ENCODE measurements at places on chromosomes 4 and X. TPM values are rescaled to one million over a fixed set of nuclear protein-coding genes. Genes with fewer than 3 reads are reported as not detected.

Gene FAM47A
- total RNA-seq = not detected

Gene TRPC5OS
- total RNA-seq = not detected

Gene DMP1
- not detected for total RNA-seq

Gene FATE1
- total RNA-seq = 0.67 TPM

Gene ASMT
- not detected for total RNA-seq

Gene SMIM10L2A
- total RNA-seq = 0.97 TPM

Gene CDKL2
- 0.70 TPM for total RNA-seq

Gene PITX2
- 1.0 TPM for total RNA-seq

Gene BMP3
- total RNA-seq = not detected

Gene NUDT11
- total RNA-seq = not detected

Gene AADAT
- 2.0 TPM for total RNA-seq

DNA sequence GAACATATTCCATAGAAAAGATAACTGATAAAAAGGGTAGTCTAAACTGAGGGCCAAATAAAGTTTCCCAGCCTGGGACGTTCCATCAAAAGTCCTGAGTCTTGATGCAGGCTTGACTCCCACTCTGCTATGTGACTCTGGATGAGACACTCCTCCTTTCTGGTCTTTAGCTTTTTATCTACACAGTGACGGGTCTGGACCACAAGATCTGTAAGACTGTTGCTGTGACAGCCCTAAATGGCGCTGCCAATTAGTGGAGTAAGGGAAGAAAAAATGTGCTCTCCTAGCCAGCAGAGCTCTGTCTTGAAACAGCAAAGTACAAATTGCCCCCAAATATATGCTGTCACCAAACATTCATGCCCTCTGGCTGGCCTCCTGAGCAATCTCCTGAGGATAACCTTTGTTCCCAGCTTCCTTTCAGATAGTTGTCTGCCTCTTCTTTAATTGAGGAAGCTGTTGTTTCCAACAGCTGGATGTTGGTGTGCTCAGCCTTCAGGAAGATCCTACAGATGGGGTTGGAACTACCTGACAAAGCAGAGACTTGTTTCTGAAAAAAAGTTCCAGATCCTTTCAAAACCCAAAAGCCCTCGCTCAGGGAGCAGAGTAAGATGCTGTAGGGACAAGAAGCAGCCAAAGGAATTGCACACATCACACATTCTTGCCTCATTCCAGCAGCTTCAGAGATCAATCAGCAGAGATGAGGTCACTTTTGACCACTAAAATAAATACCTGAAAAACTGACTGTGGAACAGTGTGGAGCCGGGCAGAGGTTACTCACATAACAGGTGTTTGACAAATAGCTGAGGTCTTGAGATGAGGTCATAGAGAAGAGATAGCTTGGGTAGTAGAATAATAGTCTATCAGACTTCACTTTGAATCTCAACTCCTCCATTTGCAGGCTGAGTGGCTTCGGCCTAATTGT is 383.4 kb upstream of the FGF13 start:
- no peak for DNase-seq

GRCh38 chr4:7351014-7351413 is 83.7 kb downstream of the PSAPL1 start:
- no peak for DNase-seq

GRCh38 chrX:136295380-136295779 is 5.4 kb upstream of the ADGRG4 start:
- no peak for DNase-seq

DNA sequence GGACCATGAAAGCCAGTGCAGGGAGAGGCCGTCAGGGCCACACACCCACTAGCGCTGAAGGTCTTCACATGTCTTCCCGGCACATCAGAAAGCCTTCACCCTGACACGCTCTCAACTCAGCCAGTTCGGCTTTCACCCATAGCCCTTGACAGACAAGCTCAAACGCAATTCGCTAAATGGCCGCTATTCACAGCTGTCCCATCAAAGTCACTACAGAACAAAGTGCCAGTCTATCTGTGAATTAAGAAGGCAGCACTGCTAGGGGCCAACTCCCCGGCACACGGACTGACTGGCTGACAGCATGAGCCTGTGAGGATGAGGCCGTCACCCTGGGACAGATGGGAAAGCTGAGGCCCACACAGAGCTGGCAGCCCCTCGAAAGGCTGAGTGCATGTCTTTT is 45.7 kb downstream of the ACOX3 start:
- no peak for DNase-seq

GRCh38 chr4:148795156-148795864 is 353.1 kb upstream of the NR3C2 start:
- no peak for DNase-seq

- DNase-seq = no peak
Observed at GRCh38 chr4:55359397-55359916, 13.4 kb downstream of the SRD5A3 start.

DNA sequence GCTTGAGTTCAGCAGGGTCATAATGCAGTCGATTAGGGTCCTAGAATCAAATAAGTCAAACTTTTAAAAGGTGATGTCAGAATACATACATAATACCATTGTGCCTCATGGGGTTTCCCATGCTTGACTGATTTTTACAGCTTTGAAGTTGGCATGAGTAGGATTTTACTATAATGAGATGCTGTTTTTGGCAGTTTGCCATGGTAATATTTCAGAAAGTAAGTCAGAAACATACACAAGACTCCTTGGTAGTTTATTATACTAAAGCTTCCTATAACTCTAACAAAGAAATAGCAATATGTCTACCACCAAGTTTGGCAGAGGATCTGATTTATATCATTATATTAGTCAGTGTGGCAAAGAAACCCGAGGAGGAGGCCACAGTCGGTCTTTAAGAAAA is 45.2 kb downstream of the PHKA2 start:
- DNase-seq = no peak

GRCh38 chr4:143531380-143531779 is 17.9 kb downstream of the SMARCA5 start:
- DNase-seq = no peak

GRCh38 chr4:3305610-3306371 is 13.0 kb downstream of the RGS12 start:
- DNase-seq = peak; percentile 61

DNA sequence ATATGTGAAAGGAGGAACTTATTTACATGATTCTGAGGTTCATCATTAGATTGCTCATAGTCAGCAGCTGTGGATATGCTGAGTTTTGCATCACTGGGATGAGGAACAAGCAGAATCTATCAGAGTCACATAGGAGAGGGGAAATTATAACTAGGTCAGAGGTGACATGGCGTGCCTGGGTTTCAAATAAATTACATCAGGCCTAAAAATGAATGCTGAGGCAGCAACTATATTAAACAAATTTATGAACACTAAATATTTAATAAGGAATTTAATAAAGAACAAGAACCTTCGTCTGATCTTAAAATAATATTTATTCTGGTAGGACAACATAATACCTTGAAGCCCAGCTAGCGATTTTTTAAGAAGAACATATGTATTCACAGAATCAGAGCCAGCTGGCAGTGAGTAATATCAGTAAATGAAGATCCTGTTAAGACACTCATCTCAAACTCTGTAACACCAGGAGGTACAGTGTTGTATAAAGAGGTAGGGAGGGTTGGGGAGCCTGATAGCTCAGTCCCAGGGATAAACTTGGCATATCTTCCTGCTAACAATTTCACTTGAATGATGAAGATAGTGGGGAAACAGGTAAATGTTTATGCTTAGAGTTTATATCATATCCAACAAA is 60.9 kb upstream of the HS3ST1 start:
- no peak for DNase-seq

DNA sequence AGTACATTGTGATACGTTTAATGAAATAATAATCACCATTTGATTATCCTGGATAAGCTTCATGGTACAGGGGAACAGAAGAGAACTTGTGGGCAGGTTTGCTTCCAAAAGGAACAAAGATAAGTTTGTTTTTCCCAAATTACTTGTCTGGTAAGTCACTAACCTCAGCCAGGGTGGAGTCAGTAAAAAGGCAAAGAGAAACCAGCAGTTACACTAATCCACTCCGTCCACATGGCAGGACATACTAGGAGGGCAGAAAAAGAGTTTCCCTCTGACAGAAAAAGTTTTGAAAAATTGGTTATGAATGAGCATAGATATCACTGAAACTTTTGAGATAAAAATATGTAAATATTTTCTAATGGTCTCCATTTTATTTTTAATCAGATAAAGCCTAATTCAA is 285.9 kb downstream of the IL15 start:
- DNase-seq = no peak

- DNase-seq = no peak
Observed at GRCh38 chrX:28589046-28589445, 1.8 kb downstream of the IL1RAPL1 start.

DNA sequence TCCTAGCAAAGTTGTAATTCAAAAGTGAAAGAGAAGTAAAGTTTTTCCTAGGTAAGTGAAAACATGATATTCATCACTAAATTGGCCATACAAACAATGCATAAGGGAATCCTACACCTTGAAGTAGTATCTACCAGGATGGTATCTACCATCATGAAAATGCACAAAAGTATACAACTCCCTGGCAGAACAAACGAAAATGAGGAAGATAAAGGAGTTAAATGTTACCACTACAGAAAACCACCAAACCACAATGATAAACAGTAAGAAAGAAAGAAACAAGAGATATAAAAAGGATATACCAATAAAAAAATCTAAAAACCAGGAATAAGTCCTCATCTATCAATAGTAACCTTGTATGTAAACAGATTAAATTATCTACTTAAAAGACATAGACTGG is 26.9 kb downstream of the GK2 start:
- DNase-seq = no peak

DNA sequence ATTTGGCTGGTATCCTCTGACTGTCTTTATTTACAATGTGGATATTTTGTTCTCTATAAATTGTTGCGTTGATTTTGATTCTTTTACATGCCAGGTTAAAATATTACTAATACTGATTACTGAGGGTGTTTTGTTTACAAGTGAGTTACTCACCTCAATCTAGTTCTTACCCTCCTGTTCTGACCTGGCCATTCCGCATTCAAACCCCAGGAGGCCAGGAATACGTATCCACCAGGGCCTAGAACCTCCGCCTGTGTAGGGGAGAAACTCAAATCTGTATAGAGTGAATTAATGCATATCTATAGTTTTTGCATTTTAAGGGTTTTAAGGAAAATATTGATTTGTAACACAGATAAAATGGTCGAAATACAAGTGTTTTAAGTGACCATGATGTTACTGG is 2.6 kb upstream of the ZFP42 start:
- DNase-seq = no peak

DNA sequence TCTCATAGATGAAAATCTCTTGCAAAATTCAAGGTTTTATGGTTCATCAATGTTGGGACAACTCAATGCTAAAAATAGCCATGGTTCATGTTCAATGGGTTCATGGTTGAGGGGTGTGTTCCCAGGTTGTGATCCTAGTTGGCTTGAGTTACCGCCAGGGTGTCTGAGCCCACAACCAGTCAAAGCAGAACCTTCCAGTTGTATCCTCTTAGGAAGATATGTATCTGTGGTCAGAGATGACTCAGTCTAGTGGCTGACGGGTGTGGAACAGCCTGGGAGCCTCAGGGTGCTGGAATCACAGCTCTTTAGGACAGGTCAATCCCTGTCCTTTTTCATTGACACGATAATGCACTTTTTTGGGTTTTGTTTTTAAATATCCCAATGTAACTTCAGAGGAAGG is 192.3 kb upstream of the NR3C2 start:
- no peak for DNase-seq

DNA sequence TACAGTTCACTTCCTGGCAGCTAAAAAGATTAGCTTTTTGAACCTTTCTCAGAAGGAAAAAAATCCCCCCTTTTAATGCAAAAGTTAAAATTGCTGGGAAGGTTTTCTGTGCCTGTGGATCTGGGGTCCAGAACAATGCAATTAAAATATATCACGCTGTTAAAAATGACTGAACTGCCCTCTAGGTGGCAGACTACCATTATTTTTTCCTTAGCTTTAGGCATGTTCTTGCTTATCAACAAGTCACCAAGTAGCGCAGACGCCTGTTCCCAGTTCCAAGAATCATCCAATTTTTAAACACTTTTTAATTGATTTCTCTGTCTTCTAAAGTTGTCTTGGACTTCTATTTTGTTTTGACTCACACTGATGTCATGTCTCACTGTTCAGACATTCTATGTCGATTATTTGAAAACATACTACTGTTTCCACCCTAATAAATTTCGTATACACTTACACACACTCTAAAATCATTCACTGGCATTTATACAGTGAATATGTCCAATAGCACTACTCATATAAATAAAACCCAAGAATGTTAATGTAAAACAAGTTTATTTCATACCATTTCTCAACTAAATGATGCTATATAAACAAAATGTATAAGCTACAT is 661.6 kb downstream of the RAPGEF2 start:
- DNase-seq = no peak

- no peak for DNase-seq
Observed at GRCh38 chr4:157502656-157503055, 282.1 kb downstream of the GRIA2 start.

DNA sequence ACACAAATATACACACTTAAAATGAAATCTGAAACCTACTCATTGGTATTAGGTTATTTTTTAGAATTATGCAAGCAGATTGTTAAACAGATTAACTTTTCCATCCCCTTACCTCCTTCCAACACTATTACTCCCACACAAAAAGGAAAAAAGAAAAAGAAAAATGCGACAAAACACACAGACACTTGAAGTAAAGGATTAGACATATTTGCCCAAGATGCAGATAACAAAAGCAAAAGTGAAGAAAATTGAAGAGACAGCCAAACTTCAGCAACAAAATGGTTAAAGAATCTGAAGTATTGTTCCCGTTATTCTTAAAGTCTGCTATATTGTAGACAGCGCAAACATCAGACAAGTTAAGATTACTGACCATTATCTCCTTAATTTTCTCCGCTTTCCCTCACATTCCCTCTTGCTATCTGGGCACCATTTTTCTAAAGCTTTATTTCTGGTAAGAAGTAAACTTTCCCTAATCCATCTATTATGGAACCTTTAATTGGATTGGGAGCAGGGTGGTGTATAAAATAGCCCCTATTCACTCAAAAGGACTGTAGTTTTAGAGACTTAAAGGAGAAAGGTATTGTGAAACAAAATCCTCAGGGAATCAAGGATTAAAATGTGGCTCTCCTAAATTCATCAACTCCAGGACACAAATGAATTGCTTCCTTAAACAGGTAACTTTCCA is 34.7 kb upstream of the MAB21L2 start:
- no peak for DNase-seq

DNA sequence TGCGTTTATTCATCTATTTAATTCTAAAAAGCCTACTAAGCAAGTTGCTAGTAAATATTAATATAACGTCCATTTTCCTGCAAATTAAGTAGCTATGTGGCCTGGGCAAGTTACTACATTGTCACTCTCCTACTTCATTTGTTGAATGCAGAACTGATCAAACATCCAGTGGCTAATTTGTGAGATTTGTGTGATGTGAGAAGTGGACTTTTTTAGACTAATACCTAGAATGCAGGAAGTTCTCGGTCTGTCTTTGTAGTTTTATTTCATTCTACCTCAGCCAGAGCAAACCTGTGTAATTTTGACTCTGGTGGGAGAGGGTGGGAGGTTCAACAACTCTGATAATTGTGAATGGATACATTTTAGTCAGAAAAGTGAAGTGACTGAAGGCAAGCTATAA is 840 bp downstream of the GUF1 start:
- DNase-seq = no peak
